ENCODE measurements at places on chromosomes 13 and 19.

DNA sequence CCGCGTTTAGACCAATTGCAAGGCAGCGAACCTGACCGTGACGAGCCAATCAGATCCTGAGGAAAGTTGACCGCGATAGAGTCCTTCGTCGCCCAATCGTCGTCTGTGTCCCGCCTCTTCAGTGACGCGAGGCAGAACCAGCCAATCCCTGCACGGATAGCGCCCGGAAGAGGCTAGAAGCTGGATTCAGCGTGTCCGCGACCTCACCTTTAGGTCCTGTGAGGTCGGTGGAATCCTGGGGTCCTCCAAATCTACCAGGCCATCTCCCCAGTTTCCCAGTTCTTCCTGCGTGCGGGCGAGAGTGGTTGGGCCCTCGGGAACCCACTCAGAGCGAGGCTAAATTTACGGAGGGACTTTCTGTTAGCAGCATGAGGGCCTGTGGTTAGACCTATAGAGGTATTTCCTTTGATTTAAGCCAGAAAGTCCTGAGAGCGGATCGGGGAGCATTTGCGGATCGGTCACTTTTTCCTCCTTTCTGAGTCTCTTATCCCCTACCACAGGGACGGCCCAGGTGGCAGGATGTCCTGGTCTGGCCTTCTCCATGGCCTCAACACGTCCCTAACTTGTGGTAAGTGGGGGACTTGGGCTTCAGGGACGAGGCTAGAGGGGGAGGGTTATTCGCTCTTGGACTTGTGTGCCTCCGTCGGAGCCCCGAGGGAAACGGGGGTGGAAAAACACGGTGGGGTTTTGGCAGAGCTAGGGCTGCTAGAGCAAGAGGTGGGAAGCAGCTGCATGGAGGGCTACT is at the start of gene MRPS12:
MRPS12 (plus strand) TSS at position 169 of the 745 bp plus-strand sequence; CDS start at position 520, 351 bp downstream.
- peaks cover 45% of the 10 kb centered on the region for H3K36me3 ChIP-seq
- DNase-seq = peak; percentile 99
- H3K4me1 ChIP-seq = peaks cover 6% of the 10 kb centered on the region
- H3K27ac ChIP-seq = peak within 1 kb of the TSS; percentile 76
- peak within 1 kb of the TSS; percentile 90 for H3K4me3 ChIP-seq

DNA sequence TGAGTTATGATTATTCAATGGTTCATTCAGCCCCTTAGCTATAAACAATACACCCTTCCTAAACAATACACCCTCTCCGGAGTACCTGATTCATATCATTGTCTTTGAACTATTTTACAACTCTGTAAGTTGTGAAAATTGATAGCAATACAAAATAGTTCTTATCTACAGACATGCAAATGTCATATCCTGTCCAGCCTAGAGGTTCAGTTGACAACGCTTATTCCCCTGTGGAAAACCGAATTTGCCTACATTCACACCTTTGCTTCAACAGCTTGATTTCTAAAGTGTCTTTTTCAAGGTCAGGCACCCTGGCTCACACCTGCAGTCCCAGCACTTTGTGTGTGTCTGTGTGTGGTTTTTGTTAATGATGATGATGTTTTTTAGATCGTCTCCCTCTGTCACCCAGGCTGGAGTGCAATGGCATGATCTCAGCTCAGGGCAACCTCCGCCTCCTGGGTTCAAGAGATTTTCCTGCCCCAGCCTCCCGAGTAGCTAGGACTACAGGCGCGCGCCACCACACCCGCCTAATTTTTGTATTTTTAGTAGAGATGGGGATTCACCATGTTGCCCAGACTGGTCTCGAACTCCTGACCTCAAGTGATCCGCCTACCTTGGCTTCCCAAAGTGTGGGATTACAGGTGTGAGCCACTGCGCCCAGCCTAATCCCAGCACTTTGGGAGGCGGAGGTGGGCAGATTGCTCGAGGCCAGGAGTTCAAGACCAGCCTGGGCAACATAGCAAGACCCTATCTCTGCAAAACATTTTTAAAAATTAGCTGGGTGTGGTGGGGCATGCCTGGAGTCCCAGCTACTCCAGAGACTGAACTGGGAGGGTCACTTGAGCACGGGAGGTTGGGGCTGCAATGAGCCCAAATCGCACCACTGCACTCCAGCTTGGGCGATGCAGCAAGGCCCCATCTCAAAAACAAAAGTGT is 9.6 kb downstream of the C19orf53 start:
- H3K27ac ChIP-seq = no peak overlapping the region
- peaks cover 12% of the 10 kb centered on the region for H3K36me3 ChIP-seq
- DNase-seq = no peak
- no peaks in the 10 kb centered on the region for H3K27me3 ChIP-seq
- no peak overlapping the region for H3K4me3 ChIP-seq

DNA sequence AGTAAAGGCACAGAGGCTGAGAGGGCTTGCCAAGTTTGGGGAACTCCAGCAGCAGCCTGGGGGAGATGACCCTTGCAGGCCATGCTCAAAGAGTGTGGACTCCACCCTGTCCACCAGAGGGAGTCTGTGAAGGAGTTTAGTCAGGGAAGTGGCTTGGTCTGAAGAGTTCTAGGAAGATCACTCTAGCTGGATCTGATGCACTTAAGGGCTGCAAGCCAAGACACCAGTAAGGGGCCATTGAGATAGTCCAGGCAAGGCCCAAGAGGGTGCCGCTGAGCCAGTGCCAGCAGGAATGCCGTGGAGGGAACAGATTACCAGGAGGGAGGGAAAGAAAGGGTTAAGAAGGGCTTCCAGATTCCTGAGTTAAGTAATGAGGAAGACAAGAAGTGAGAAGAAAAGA is 68.7 kb downstream of the ZAR1L start:
- peak; percentile 60 for DNase-seq
- no peaks in the 10 kb centered on the region for H3K27me3 ChIP-seq
- H3K4me3 ChIP-seq = no peak overlapping the region
- peaks cover 9% of the 10 kb centered on the region for H3K36me3 ChIP-seq
- H3K27ac ChIP-seq = no peak overlapping the region

DNA sequence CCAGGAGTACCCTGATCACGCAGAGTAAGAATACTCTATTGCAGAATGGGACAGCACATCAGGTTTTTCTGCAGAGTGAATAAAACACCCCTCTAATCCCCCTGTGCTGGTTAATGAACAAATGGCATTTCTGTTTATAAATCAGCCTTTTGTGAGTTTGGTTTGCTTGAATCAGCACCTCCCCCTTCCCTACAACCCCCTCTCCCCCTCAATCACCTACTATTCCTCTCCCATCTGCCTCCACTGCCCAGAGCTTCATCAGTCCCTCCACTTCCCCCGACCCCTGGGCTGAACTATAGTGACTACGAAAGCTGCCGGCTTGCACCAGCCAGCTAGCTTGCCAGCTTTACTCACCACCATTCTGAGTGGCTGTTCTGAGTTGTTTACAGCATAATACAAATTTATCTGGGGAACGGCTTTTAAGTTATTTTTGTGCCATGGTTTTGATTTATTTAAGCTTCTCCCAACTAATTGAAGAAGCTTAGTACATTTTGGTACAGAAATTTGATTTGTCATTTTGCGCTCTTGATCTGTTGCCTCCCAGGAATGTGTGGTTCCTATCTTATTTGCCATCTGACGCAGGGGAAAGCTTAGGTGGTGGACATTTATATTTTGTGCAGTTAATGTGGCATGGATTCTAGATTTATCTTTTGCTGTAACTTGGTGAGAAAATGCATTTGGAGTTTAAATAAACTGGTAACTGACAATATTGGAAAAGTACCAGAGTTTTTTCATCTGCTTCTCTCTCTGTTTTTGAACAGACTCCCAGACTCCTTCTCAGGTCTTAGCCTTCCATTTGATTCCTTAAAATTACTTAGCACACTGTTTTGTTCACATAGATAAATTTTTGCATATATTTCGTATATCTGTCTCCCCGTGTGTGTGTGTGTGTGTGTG is 41.7 kb upstream of the WDFY2 start:
- H3K27me3 ChIP-seq = peaks cover 4% of the 10 kb centered on the region
- H3K4me1 ChIP-seq = peaks cover 4% of the 10 kb centered on the region
- H3K36me3 ChIP-seq = no peaks in the 10 kb centered on the region
- H3K27ac ChIP-seq = no peak overlapping the region

- no peaks in the 10 kb centered on the region for H3K4me1 ChIP-seq
- no peak for DNase-seq
- H3K27me3 ChIP-seq = peaks cover 20% of the 10 kb centered on the region
- no peak overlapping the region for H3K4me3 ChIP-seq
- H3K36me3 ChIP-seq = peaks cover 11% of the 10 kb centered on the region
Measured at GRCh38 chr13:83876546-83876945, 5.7 kb downstream of the SLITRK1 start.

GRCh38 chr19:19527674-19528625 is 761 bp upstream of the YJEFN3 start:
- no peaks in the 10 kb centered on the region for H3K27me3 ChIP-seq
- H3K4me1 ChIP-seq = peaks cover 17% of the 10 kb centered on the region
- no peak overlapping the region for H3K4me3 ChIP-seq
